ENCODE measurements at places on chromosomes 2 and 18.

DNA sequence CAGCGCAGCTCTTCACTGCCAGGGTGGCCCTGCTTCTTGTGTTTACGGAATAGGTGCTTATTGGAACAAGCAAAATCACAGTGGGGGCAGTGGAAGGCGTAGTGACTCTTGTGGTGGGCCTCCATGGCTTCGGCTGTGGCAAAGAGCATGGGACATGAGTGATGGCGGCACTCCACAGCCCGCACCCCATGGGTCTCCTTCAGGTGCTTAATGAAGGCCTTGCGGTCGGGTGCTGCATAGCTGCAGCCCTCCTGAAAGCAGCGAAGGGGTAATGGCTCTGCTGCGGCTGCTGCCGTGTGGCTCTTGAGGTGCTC is 10.7 kb downstream of the ZNF142 start:
- no peak for DNase-seq

GRCh38 chr2:907706-908105 is 42.9 kb upstream of the SNTG2 start:
- no peak for DNase-seq

GRCh38 chr2:95287806-95288205 is 9.3 kb upstream of the KCNIP3 start:
- no peak for DNase-seq

DNA sequence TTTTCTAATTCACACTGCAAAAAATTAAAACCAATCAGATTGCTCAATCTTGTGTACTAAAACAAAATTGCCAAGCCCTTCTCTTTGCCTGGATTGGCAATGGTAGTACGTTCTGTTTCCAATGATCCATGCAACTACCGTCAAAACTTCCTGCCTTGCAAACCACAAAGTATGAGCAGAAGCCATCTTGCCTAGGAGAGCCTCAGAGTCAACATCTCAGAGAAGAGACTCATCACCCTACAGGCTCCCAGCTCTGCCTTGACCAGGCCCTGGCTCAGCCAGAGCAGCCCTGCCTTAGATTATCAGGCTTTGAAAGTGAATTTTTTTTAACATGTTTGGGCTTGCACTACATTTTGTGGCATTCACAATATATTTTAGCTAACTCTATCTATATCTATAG is 574.1 kb downstream of the SATB2 start:
- DNase-seq: no peak

DNA sequence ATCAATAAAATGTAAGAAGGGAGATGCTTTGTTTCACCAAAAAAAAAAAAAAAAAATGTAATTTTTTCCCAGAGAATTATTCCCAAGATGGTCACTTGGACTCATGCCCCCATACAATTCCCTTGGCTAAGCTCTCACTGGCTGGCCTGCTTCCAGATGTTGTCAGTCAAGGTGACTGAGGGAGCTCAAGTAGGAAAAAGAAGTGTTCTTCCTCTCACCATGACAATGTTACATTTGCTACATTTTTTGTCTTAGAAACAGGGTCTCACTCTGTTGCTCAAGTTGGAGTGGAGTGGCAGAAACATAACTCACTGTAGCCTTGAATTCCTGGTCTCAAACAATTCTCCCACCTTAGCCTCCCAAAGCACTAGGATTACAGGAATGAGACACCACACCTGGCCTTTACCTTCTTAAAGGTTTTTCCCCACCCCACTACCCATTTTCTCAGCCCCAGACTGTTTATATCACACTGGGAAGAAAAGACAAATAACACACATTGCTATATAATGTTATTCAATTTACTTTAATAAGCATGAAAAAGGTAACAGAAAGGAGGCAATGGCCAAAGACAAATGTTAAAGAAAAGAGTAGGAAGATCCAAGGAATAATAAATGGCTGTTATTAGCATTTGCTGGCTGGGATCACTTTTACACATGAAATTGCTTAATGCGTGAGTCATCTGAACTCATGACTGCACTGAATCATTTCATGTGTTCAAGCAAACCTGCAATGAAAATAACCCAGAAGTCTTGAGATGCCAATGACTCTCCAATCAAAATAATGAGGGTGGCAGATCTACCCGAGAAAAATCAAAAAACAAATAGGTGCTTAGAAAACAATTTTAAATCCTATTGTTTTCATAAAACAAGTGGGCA is 45.2 kb downstream of the ACVR1 start:
- DNase-seq: no peak

GRCh38 chr2:189012351-189012750 is 38.2 kb downstream of the COL3A1 start:
- no peak for DNase-seq
